Small intestine (tissue), 16 donors: ENCODE measurements at places on chromosomes 7 and 10. TPM values are rescaled to one million over a fixed set of nuclear protein-coding genes. Genes with fewer than 3 reads are reported as not detected.
A peak's percentile ranks its signal among the peaks of the same experiment; 100 is the strongest.

The KCNMA1 gene
- 8.6 TPM for polyA plus RNA-seq

The NUDT13 gene
- polyA plus RNA-seq, result 4.7 TPM

The TDRD1 gene
- polyA plus RNA-seq, result not detected

GRCh38 chr10:56298941-56299340 is 62.1 kb downstream of the ZWINT start:
- DNase-seq, result no peak

GRCh38 chr10:124217031-124217430 is 123.6 kb upstream of the CHST15 start:
- DNase-seq, result no peak

DNA sequence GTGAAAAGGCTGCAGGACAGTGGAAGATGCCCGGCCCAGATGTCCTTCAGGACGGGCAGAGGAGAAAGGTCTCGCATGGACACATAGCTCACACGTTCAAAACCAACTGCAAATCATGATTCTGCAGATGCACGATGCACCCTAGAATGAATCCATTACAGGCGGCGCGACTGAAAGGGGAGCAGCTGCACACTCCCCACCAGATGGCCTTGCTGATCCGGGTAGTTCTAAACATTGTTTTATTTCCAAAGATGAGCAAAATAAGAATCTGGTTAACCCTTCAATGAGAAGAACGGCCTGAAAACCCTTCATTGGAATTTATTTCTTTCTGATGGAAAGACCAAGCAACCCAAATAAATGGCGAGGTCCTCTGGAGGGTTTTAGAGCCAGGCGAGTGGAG is 33.8 kb downstream of the CHST15 start:
- no peak for DNase-seq

DNA sequence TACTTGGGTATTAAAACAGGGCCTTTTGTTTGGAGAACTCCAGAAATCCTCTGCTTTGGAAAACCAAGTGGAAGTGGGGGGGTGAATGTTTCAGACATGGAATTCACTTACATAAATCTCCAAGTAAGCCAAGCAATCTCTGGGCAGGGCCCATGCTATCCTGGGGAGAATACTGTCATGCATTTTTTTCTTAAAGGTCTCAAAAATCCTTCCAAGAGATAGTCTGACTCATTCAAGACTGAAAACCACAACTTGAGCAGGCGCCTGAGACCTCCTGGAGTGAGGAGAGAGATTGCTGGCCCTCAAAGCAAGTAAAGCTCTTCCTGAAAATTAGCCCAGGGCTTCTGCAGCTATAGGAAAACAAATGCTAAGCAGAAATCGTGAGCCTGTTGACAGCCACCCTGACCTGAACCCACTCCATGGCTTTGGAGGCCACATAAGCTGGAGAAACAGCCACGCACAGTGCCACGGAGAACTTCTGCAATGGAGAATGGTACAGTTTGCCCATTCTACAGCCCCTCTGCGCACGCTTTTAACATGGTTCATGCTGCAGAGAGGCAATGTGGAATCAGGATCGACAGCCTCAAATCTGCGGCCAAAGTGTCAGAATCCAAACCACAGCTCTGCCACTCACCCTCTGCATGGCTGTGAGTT is 203.1 kb upstream of the AUTS2 start:
- no peak for DNase-seq

DNA sequence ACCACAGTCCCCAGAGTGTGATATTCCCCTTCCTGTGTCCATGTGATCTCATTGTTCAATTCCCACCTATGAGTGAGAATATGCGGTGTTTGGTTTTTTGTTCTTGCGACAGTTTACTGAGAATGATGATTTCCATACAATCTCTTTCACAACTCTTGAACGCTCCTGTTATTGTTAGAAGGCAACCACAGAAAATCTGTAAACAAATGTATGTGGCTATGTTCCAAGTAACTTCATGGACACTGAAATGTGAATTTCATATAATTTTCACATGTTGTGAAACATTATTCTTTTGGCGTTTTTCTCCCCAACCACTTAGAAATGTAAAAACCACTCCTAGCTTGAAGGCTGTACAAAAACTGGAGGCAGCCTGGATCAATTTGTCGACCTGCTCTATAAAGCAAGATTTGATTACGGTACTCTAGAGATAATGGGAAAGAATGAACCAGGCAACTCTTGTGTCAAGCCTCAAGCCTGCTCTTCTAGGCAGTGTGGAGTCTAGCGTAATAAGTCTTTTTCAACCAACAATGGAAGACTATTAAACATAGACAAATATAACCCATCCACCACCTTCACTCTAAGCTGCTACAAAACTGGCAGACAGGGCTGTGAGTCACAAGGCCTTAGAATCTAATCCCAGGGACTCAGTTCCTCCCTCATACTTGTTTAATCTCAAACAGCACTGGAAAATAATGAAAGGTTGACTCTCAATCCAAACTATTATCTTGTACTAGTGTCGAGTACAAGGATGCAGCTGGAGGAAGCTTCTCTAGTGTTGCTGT is 22.7 kb downstream of the ARL3 start:
- no peak for DNase-seq

- DNase-seq, result no peak
Observed at GRCh38 chr10:70085975-70086613, 33.4 kb downstream of the MACROH2A2 start.

- peak; percentile 34 for DNase-seq
Observed at GRCh38 chr10:23432166-23432565, 6.7 kb upstream of the OTUD1 start.

DNA sequence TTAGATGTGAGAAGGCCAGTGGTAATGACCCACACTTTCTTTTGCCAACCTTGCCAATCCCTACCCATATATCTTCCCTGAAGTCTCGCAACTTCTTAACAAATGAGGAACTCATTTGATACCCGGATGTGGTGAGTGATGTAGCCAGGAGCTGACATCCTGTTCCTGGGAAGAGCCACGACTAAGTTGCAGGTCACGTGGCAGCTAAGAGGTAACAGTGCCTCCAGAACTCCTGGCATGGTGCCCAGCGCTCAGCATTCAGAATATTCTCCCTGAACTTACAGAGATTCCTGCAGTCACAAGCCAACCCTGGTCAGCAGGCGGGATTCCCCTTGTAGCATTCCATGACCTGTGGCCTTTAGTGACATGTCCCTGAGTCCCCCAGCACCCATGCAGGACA is 282.5 kb downstream of the GALNT17 start:
- no peak for DNase-seq

DNA sequence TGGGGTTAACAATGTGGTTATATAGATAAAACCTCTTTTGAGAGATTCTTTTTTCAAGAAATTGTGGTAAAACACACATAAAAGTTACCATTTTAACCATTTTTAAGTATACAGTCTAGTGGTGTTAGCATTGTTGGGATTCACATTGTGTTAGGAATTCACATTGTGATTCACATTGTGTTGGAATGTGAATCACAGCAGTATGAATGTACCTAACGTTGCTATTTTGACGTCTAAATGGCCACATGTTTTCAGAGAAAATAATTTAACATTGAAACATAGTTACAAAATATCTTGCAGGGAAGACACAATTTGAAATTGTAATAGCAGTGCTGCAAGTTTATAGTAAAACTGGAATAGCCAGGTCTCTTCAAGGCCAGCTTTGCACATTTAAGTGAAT is 129.0 kb downstream of the BICC1 start:
- DNase-seq, result no peak

GRCh38 chr7:37571806-37572205 is 111.8 kb upstream of the GPR141 start:
- DNase-seq, result no peak

DNA sequence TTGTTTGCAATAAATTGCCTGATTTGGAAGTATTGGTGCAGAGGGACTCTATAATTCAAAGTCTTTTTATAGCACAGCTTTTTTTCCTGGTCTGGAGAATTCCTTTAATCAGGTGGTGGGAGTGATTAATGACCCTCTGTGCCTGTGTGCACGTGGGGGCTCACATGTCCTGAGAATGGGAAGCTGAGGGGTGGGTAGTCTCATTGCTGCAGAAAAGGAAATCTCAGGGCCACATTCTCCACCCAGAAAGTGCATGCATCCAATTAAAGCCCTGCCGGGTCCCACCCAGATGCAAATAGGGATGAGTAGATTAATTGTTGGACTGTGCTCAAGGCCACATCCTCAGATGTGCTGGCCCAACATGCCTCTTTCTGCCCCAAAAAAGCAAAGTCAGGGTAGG is 324.7 kb downstream of the CXCL12 start:
- DNase-seq, result no peak
